ENCODE measurements at places on chromosomes 7 and 10.

DNA sequence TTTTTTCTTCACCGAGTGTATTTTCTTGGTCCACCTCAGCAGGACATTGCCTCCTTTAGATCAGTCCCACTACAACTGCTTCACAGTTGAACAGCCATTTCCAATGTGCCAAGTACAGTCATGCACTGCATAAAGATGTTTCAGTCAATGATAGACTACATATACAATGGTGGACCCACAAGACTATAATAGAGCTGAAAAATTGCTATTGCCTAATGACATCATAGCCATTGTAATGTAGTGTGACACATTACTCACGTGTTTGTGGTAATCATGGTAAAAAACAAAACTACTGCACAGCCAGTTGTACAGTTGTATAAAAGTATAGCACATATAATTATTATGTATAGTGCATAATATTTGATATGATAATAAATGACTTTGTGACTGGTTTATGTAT, 113.8 kb upstream of the HPS1 start:
- no peak for DNase-seq

DNA sequence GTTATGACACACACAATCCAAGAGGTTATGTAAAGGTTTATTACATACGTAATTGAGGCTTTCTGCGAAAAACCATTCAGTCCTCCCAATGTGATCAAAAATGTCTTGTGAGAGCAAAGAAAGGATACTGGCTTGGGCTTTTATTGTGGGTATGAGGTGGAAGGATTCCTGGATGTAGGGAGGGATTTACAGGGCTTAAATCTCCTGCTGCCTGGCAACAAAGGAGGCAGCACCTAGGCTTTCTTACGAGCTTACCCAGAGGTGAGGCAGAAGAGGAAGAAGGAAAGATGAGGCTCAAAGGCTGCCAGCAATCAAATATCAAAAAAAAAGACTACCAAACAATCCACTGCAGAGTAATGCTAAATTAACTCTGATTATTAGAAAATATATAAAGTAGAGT, 1149.5 kb upstream of the POT1 start:
- DNase-seq, result no peak

- DNase-seq, result no peak
Observed at GRCh38 chr10:132551093-132551807, 13.7 kb downstream of the INPP5A start.

DNA sequence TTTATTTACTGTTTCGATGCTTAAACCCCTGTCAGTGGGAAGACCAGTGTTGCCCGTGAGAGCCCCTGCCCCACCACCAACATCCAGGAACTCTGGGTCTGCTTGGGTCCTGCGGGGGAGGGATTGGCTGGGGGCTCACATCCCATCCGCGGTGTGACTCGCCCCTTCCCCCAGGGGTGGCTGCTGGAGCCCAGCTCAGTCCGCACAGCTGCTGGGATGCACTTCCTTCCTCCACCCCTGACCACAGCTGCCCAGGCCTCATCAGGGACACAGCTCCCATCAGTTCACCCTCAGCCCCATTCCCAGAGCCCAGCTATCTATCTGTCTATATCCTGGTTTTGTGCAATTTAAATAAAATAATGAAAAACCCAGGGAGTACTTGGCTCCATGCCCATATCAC, 54.5 kb downstream of the JAKMIP3 start:
- DNase-seq, result no peak

- no peak for DNase-seq
Observed at GRCh38 chr10:92420546-92421275, 129.7 kb downstream of the MARCHF5 start.

DNA sequence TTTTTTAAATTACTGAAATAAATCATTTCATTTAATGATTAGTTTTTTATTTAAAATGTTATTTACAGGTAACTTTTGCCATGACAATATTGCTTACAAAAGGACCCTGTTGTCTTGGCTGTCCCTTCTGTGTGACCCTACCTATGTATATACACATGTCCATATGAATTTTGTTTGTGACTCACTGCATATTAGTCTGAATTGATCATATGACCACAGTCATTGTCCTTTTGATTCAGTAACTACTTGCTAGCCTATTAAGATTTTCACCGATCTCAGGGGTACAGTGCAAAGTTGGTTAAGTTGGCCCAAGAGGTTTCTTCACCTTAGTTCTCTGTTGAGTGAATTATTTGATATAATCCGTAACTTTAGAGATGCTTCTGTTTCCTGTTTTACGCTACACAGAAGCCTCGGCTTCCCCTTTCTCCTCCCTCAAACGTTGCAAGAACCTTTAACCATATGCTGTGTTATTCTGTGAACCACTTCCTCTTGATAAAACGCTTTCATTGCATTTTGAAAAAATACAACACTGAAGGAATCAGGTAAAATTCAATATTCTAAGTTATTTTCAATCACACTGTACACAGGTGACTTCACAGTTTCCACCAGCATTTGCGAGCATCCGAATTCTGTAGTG, 43.9 kb downstream of the APBB1IP start:
- DNase-seq, result no peak

DNA sequence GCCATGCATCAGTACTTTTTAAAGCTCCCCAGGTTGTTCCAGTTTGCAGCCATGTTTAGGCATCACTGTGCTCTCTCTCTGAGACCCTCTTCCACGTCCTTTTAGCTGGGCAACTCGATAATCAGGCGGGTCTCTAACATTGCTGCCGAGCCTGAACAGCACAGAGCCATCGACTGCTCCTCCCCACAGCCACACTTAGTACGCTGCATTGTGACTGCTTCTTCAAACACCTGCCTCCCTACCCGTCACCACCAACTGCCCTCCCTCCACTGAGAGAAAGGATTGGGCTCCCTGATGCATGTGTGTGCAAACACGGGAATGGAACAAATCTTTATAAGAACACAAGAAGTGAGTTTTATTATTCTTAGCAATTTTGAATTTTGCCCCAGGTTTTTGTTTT, 11.4 kb upstream of the TACR2 start:
- DNase-seq, result no peak

DNA sequence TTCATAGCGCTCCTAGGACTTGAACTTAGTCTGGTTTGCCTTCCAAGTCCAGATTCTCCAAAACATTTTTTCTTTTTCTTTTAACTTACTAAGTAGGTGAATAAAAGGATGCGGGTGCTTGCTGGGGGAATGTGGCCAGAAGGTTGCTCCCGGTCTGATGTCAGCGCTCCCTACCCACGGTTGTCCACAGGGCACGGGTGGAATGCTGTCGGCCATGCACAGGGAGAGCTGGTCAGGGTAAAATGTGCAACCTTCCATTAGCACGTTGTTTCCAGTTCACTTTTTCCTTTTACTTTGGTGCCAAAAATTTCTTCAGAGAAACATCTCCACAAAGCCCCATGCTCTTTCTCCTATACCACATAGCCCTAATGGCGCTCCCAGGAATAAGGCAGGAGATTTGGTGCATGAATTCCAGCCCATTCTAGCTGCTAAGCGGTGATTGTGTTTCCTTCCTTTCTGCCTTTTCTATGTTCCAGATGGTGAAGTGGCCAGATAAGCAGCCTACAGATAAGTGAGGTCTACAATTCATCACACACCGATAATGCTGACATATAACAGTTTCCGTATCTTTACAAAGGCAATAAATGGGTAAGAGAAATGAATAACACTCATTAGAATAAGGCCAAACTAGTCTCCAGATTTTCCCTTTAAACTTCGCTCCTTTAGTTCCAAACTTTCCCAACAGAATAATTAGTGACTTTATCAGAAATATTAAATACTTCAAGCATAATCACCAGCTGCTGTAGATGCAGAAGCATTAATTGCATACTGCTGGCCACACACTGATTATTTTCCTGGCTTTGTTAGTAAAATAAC, 138.3 kb upstream of the FGFR2 start:
- DNase-seq, result no peak

- peak; percentile 97 for DNase-seq
Observed at GRCh38 chr10:598415-599170, 90.9 kb downstream of the DIP2C start.

DNA sequence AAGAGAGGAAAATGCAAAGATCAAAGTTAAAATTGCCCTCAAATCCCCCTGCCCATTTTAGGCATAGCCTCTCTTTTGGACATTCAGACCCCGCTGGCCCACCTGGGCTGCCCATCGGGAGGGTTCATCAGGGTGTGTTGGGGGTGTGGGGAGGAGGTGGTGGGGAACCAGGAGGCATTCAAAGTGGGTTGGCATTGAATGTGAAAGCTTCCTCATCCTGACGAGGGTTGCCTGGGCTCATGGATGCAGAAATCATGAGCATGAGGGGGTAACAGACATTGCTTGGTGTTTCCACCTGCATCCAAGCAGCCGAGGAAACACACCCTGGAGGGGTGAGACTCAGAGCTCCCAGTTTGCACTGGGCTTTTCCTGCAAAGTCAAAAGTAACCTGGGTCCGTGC, 20.6 kb downstream of the BTBD16 start:
- DNase-seq, result no peak

DNA sequence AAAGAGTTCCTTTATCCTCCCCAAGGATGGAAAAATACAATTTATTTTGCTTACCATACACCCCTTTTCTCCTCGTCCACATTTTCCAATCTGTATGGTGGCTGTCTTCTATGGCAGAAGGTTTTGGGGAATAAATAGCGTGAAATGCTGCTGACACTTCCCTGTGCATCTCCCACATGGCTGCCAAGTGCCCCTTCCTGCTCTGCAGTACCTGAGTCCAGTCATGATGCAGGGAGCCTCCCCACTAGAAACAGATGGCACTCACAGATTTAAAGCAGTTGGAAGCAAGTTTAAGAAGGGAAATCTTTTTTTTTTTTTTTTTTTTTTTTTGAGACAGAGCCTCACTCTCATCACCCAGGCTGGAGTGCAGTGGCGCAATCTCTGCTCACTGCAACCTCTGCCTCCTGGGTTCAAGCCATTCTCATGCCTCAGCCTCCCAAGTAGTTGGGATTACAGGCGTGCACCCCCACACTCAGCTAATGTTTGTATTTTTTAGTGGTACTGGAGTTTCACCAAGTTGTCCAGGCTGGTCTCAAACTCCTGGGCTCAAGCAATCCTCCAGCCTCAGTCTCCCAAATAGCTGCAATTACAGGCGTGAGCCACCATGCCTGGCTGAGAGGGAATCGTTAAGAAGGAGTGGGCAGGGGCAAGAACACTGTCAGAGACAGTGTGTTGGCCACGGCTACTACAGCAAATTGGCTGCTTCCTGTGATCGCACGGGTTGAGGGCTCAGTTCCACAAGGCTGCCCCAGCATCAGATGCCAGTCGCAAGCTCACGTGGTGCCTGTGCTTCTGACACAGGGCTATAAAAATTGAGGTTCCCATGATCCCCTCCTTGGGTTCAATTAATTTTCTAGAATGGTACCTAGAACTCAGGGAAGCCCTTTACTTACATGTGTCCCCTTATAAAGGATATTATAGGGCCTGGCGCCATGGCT, 5.3 kb upstream of the PILRA start:
- DNase-seq, result no peak

GRCh38 chr7:43953071-43953470, 26.8 kb downstream of the UBE2D4 start:
- no peak for DNase-seq

GRCh38 chr10:71622154-71622526, 97.4 kb downstream of the C10orf105 start:
- DNase-seq, result no peak

- no peak for DNase-seq
Observed at GRCh38 chr7:79624336-79624735, 170.9 kb upstream of the MAGI2 start.

- DNase-seq, result no peak
Observed at GRCh38 chr10:66916030-66916429, 9.8 kb upstream of the LRRTM3 start.

DNA sequence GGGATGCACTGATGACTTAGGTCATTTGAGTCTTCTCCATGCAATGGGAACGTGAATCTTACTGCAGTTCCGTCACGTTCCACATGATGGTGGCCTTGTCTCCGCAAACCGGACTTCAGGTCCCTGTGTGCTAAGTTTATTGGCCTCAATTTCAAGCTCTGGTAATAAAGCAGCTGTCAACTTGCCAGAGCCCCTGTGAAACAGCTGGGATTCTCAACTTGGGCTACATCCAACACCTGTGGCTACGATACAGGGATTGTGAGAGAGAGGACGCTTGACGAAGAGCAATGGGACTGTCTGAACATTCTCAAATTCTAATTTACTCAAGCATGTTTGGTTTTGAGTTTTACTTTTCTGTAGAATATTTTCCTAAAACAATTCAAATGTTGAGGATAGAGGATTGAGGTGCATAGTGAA, 174.2 kb downstream of the PTN start:
- peak; percentile 56 for DNase-seq

DNA sequence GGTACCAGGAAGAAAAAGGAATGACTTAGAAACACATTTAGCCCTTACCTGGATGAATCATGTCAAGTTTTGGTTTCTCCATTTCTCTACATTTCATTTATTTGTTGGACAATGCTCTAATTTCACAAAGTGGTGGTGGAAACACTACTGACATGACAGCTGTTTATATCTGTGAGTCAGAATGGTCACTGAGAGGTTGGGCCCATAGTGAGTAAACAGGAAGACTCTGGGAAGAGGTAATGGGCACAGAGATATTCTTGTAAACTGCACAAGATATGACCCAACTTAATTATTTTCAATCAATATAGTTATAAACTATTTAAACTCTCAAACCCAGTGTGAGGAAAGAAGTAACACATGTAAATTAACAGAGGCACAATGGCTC, 176.3 kb upstream of the MEOX2 start:
- no peak for DNase-seq

DNA sequence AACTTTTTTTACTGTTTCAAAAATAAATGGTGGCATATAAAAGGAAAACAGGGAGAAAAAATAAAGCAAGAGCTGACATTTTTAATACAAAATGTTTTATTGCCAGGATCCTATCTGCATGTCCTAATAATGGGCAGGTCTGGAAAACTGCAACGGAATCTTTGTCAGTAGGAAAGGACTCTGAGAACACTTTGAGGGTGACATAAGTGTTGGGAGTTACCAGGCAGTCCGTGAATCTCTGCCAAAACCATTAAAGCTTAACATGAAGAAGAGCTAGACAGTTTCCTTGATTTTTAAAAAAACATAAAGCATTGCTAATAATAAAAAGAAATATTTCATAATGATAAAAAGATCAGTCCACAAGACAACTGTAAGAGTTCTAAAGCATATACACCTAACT, 80.7 kb downstream of the AGMO start:
- no peak for DNase-seq

GRCh38 chr10:104170610-104171254, 48.8 kb downstream of the SFR1 start:
- no peak for DNase-seq

DNA sequence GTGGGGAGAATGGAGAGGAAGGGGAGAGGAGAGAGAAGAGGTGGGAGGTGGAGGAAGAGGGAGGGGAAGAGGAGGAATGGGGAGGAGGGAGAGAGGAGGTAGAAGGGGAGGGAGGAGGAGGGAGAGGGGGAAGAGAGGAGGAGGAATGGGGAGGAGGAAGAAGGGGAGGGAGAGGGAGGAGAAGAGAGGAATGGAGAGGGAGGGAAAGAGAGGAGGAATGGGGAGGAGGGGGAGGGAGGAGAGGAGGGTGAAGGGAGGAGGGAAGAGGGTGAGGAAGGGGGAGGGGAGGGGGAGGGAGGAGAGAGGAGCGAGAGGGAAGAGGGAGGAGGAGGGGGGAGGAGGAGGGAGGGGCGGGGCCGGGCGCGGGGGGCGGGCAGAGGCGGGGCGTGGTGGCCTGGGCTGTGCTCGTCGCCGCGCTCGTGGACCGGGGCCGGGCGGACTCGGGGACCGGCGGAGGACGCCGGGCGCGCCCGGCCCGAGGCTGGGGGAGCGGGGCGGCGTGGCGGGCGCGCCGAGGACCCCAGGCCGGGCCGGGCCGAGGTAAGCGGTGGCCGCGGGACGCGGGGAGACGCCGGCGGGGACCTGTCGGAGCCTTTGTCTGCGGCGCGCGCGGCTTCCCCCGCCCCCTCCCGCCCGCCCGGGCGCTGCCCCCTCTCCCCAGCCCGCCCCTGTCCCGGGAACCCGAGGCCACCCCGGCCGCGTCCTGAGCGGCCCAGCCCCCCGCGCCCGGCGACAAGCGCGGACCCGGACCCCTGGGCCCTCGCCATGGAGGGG, at the start of gene SLC29A4:
TSS of gene SLC29A4 (plus strand) at position 401 of the 774 bp plus-strand sequence. CDS start 4,874 bp downstream, outside the sequence.
- DNase-seq, result no peak

Measured in hepatic stellate cell (primary cell).